ENCODE measurements at places on chromosomes 3 and 15.

- peak; percentile 10 for DNase-seq
Observed at GRCh38 chr3:47580481-47580880, 1.8 kb upstream of the CSPG5 start.

DNA sequence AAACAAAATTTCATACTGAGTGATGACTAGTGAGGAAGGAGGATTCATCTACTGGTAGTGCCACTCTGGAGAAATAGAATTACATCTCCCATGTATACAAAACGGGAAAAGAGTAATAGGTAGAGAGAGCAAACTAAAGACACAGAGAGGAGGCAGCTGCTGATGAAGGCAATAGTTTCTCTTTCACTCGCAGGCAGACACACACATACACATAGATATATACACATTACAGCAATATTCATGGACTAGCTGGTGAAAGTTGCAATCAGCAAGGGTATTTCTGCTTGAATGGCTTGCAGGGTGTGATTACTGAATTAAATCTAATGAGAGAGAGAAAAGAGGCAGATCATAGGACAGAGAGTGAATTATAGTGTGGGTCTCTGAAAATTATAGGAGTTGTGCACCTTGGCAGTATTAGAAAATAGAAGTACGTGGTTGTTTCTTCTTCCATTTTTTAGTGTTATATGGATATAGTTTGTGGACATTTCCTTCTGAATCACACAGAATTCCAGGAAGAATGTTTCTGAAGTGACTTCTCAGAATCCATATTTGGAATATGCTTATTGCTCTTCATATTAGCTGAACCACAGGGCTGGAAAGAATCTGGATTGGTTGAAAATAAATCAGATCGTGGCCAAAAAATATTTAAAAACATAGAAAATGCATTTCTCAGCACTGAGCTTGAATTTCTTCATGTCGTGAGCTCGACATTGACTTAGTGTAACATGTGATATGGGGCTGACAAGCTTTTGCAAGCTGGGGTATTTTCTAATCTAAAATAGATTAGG, 991.2 kb downstream of the TUSC7 start:
- no peak for DNase-seq

- no peak for DNase-seq
Observed at GRCh38 chr15:73754461-73754860, 1.3 kb upstream of the INSYN1 start.

- DNase-seq, result no peak
Observed at GRCh38 chr3:84487296-84487695, 471.5 kb upstream of the CADM2 start.

GRCh38 chr3:61927332-61927731, 366.0 kb downstream of the PTPRG start:
- DNase-seq, result no peak

DNA sequence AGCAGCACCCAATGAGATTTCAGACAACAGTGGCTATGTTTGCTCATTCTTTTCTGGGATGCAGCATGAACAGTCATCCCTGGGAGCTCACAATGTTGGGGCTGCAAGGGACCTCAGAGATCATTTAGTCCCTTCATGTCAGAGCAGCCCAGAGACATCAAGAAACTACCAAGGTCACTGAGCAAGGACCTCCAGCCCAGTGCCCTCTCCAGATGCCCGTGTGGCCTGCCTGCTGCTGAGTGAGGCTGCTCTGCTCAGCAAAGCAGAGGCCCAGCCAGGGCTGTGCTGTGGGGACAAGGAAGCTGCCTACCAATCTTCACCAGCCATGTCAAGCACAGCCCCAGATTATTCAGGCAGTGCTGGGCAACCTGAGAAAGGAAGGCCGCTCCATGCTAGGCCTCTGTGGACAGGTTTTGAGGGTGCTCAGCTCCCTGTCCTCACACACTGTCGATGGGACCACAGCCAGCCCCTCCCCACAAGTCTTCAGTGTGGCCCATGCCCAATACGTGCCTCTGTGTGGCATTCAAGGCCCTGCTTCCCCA, 99.7 kb downstream of the DAPK2 start:
- DNase-seq, result no peak

DNA sequence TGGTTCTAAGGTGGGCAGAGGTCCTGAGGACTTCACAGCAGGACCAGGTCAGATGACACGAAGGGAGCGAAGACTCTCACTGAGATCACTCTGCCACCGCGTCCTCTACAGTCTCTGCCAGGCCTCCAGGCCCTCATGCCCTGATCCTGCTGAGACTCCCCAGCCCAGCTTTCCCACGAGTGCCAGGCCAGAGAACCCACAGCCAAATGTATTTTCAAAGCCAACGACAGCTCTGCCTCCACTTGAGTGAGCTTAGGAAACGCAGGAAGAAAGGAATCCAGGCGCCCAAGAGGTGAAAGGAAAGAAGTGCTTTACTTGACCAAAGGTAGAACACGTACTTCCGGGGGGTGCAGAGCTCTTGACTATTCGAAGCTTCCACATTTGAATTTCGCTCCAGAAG, 275.0 kb downstream of the XXYLT1 start:
- DNase-seq, result no peak

GRCh38 chr3:158258619-158259018, 148.7 kb downstream of the RSRC1 start:
- DNase-seq, result no peak

GRCh38 chr3:190521998-190522397, 8.1 kb downstream of the IL1RAP start:
- DNase-seq, result no peak

- DNase-seq, result no peak
Observed at GRCh38 chr15:90407871-90408317, 19.9 kb downstream of the IQGAP1 start.

DNA sequence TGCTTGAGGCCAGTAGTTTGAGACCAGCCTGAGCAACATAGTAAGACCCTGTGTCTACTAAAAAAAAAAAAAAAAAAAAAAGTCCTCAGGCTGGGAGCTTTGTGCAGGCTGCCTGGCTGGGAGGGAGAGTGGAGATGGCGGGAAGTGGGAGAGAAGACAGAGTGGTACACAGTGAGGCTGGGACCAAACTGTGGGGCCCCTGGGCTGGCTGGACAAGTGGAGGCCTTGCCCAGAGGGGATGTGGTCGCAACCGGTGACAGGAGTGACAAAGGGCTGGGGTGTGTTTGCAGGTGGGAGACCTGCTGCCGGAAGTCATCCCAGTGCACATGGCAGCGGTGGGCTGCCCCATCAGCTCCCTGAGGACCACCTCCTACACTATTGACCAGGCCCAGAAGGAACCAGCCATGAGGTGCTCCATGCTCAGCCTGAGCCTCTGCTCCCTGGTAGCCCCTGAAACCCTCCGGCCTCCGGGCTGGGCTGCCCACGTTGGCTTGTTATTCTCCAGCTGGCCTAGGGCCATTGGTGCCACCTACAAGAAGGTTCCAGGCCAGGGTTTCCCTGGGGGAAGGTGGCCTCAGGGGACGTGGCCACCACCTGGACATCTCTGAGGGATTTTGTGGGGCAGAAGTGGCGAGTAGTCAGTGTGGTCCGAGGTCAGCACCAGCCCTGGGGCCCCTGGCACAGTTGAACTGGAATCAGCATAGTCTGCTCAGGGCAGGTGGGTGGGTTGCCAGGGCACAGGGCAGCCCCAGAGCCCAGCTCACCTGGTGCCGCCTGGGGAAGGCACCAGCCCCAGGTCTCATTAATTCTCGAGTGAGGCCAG, 22.7 kb downstream of the ACAA1 start:
- DNase-seq, result no peak

GRCh38 chr3:197181741-197182140, 116.7 kb downstream of the DLG1 start:
- DNase-seq, result no peak

GRCh38 chr3:131756405-131756804, 253.6 kb upstream of the MRPL3 start:
- DNase-seq, result no peak

GRCh38 chr3:58829321-58830000, 162.9 kb upstream of the FAM3D start:
- no peak for DNase-seq

DNA sequence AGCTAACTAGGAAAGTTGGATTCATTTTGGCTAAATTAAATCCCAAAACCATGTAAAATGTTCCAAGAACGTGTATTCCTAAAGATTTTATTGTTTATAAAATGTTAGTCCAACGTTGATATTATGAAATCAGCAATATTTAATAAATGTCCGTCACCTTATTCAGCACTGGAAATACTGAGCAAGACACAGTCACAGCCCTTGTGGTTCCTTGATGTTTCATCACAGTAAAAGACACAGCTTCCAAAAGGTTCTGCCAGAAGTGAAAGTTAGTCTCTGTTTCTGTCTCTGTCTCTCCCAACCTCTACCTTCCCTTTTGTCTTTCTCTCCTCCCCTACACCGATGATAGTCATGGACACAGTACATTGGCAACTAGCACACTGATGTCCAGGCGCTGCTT, 82.2 kb upstream of the BOC start:
- DNase-seq, result no peak

DNA sequence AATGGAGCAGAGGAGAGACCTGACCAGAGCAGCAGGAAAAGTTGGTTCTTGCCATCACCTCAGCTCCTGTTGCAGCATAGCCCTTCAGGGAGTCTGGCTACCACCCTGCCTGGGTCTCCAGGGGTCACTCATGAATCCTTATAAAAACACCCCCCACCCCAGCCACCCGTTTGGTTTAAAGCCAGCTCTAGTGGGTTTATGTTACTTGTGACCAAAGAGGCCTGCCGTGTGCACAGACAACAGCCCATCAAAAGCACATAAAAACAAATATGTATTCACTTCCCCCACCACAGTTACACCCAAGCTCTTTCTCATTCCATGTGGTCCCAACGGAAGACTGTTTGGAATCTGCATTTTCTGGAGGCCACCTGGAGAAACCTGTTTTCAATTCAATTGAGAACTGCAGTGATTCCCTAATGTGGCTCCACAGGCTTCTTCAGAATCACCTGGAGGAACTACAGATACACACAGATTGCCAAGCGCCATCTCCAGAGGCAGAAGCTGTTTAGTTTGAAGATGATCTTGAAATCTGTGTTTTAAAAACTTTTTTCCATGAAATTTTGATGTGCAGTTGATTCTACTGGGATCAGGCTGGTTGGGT, 13.8 kb downstream of the FOXL2 start:
- peak; percentile 44 for DNase-seq

DNA sequence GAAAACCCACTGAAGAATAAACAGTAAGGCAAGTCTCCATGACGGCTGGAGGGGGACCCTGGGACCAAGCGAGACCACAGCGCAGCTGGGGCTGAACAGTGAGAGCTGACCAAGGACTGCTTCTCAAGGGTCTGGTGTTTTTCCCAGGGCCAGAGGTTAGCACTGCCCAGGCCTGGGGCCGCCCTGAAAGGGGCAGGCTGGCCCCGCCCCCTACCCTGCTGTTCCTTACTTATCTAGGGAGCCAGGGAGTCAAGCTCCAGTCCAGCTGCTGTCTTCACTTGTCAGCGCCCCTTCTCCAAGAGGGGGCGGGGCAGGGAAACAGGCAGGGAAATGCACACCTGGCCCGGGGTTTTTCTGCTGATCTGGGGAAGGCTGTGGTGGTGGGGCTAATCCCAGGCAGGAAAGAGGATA, 51.6 kb upstream of the HACD2 start:
- peak; percentile 94 for DNase-seq

GRCh38 chr3:51398595-51399310, 7.7 kb downstream of the RBM15B start:
- no peak for DNase-seq

- DNase-seq, result peak; percentile 77
Observed at GRCh38 chr15:39530480-39531342, 50.2 kb upstream of the THBS1 start.

DNA sequence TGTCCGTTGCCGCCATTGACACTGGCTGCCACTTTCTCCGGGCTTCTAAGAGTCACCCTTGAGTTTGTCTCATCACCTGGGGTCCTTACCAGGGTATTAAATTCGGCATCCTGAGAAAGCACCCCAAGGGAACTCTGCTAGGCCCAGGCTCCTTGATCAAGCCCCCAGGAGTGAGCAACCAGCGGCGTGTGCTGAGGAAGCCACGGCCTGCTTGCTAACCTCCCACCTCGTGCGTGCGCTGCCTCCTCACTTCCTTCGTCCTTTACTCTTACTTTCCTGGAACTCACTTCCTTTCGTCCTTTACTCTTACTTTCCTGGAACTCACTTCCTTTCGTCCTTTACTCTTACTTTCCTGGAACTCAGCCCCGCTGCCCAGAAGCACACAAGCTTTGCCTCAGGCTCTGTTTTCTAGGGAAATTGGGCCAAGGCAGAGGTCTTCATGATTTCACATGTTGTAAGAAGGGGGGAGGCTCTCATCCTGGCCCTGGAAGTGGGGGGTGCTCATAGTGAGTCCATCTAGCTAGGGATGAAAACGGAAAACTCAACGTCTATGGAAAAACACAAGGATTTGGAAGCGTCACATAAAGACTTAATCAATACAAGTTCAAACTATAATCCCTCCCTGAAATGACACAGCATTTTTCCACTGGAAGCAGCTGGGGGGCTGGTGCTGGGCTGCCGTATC, 36.7 kb upstream of the BDH1 start:
- DNase-seq, result no peak

DNA sequence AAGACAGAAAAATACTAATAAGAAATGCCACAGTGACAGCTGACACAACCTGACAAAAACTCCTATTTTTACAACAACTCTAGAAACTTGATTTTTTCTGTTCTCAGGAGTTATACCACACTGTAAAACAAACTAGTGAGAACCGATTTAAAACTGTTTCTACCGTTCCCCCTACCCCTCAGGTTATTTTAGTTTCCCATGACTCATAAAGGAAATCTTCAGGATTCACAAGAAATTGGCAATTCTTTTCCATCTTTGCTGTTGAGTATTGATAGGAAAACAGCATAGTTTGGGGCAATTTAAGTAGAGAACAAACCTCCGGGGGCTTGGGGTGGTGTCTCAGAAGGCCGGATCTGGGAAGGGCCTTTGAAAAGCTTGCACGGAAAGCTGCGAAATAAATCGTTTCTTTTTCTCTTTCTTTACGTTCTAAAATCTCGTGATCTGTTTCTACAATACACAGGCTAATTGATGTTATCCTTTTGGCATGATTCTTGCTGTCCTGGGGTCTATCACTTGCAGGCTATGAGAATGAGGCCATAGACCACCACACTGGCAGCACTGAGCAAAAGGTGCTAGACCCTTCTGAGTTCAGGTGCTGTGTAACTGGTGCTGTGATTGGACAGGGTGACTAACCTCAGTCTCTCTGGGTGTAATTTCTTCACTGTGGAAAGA, 89.3 kb downstream of the LPP start:
- no peak for DNase-seq

GRCh38 chr3:160739079-160739478, 17.0 kb upstream of the PPM1L start:
- DNase-seq, result no peak

DNA sequence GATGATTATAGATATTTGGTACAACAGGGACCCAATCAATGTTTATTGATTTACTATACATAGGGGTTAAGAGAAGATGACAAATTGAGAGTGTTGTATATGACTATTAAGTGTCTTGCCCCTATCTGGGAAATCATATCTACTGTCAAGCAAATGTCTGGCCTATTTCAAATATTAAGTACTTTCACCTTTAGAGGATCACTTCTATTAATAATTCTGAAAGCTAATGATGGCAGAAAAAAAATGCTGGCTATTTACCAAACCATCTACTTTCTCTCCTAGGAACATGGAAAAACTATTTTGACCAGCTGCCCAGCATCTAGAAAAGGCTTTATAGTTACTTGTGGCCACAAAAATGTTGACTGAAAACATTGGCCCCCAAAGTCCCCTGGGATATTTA, 632.3 kb upstream of the ZNF385D start:
- no peak for DNase-seq

Data from ELF-1 (cell line).